Fibroblast of upper back skin (primary cell): ENCODE measurements at places on chromosomes 1 and 21.

GRCh38 chr1:196723325-196724185 is 51.1 kb upstream of the CFHR3 start:
- no peak for DNase-seq

DNA sequence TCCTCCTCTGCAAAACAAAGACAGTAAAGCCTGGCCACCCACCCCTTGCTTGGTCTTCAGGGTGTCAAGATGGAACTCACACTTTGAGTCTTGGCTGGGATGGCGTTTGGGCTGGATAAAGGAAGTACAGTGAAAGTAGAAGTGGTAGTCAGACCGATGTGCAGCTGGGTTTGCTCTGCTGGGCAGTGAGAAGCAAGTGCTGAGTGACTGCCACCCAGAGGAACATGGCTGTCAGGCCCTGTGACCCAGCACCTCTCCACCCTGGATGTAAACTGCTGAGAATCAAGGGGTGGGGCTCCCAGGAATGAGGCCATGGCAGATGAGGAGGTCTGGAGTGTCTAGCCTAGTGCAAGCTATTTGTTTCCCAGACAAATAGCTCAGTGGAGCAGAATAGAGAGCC is 51.2 kb downstream of the POFUT2 start:
- no peak for DNase-seq

DNA sequence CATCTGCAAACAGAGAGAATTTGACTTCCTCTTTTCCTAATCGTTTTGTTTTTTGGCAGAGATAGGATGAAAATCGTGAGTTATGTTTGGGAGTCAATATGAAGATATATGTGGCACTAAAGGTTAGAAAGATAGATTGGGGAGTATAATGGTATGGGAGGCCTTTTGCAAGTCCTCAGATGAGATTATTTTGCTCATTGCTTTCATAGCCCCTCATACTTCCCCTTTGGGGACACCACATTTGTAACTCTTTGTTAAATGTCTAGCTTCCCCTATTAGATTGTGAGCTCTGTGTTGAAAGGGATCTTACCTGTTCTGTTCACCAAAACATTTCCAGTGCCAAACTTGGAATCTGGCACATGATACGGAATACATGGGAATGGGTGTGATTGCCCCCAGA is 30.2 kb downstream of the RAVER2 start:
- DNase-seq, result no peak

- no peak for DNase-seq
Observed at GRCh38 chr21:20045197-20045596, 953.0 kb upstream of the NCAM2 start.

GRCh38 chr1:101005183-101005582 is 20.4 kb downstream of the DPH5 start:
- DNase-seq, result no peak

- DNase-seq, result peak; percentile 60
Observed at GRCh38 chr1:53957194-53957818, 11.2 kb downstream of the LRRC42 start.

GRCh38 chr21:43280949-43281633 is 112.3 kb downstream of the CRYAA start:
- DNase-seq, result no peak

DNA sequence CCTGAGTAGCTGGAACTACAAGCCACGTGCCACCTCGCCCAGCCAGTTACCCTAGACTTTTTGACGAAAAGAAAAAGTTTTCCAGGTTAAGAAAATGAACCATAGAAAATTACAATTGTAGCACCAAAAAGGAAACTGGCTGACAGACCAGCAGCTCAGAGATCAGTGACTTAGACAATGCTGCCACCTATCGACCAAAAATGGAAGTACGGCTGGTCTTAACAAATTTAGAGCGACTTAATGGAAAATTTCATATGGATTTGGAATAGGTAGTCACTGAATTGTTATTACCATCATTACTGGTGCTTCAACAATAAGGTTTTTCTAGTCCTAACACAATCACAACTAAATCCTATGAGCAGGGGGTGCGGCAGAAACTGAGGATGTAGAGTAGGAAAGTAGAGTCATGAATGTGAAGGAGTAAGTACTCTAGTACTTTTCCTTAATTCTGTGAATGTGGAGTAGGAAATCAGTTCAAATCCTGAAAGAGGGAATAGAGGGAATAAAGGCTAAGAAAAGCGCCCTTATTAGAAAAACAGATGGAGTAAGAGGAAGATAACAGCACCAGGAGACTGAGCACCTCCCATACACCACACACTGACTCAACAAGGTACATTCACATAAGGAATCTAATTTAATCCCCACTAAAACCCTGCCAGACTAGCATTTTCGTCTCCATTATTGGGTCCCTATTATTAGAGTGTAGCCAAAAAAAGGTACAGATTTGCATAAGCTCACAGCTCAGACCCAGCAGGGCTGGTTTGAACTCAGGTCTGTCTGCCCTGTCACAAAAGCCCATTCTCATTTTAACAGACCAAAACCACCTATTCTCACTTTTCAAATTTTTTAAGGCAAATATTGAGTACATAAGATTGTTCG is 37.9 kb upstream of the MGST3 start:
- peak; percentile 77 for DNase-seq

DNA sequence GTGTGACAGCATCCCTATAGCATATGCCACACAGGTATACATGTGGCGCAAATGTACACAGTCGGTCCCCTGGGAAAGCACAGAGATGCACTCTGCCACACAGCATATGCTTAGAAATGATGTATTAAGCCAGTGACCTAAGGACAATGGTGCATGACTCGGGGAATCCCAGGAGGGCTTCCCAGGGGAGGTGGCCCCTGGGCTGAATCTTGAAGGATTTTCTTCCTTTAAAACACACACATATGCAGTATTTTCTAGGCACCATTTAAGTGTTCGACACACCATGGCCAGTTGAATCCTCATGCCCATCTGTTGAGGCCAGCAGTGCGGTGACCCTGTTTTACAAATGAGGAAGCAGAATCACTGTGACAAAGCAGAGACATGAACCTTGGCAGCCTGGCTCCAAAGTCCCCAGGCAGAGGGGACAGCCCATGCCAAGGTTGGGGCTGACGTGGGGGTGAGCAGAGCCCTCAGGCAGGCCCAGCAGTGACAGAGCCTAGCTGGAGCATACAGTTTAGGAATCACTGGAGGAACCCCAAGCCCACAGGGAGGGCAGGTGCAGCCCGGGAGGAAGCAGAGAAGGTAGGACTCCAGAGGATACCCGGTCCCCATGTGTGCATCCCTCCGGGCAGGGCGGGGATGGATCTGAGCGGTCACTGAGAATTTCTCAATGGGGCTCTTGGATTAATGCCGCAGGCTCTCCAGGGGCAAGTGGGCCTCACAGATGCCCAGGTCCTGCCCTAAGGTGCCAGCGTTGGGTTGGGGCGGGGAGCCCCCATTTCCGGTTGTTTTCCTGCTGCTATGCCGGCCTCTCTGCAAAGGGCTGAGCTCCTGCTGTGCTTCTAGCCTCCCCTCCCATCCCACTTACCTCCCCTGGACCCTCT is 28.4 kb downstream of the WNT3A start:
- DNase-seq, result no peak

DNA sequence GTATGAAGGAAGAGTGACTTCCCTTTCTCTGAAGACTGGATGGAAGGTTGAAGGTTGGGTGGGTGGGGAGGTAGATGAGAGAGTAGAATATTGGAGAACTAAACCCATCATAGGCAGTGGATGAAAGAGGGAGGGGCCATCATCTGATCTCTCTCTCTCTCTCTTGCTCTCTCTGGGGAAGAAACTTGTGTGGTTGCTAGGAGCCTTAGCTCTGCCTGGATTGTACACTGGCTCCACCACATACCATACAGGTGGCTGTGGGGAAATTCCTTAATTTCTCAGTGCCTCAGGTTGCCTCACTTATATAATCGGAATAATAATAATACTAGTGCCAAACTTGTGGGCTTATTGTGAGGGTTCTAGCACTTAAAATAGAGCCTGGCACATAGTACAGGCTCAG is 9.5 kb downstream of the XCL1 start:
- DNase-seq, result no peak

GRCh38 chr21:17978895-17979294 is 159.7 kb upstream of the C21orf91 start:
- no peak for DNase-seq

DNA sequence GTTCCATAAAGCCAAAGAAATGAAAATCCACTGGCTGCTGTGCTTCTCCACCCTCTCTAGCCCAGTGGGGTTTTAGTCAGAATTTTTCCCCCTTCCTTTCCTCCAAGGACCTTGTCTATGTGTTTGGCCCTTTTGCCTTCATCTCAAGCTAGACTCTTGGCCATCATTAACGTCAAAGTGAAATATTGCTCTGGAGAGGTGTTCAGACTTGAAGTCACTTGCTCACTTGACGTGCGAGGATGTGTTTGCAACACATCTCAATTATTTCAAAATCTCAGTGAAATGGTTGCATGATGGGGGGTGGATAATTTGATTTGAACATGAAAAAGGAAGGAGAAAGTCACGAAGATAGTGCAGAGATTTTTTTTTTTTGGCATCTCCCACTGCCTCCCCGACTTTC is 13.6 kb downstream of the EVA1C start:
- DNase-seq, result no peak

DNA sequence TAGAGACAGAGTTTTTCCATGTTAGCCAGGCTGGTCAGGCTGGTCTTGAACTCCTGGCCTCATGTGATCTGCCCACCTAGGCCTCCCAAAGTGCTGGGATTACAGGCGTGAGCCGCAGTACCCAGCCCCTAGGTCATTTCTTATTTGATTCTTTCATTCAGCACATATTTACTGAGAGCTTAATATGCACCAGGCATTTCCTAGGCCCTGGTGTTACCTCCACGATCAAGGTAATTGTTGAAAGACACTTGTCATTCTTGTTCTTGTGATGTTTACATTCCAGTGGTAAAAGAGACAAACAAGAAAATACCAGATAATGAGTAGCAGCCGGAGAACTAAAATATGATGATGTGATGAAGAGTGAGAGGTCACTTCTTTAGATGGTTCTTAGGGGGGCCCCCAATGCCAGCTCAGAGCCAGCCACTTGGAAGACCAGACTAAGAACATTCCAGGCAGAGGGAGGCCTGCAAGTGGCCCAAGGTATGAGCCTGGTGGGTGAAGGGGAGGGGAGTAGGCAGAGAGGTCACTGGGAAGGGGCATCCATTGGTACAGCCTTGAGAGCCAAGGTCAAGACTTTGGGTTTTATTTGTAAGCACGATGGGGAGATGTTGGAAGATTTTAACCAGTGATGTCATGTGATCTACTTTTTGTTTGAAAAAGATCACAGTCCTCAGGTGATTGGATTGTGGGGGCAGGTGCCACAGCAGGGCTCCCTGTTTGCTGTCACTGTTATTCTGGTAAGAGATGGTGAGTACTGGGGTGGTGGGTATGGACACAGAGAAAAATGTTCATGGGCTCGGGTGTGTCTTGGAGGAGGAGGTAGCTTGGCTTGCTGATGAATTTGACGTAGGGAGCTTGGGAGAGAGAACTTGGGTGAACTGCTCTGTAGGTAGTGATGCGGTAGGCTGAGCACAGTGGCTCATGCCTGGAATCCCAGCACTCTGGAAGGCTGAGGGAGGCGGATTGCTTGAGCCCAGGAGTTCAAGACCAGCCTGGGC is 18.7 kb downstream of the UBE2Q1 start:
- DNase-seq, result no peak

GRCh38 chr1:18805925-18806849 is 53.3 kb downstream of the TAS1R2 start:
- DNase-seq, result peak; percentile 19

GRCh38 chr1:43439781-43440180 is 13.9 kb downstream of the HYI start:
- no peak for DNase-seq

DNA sequence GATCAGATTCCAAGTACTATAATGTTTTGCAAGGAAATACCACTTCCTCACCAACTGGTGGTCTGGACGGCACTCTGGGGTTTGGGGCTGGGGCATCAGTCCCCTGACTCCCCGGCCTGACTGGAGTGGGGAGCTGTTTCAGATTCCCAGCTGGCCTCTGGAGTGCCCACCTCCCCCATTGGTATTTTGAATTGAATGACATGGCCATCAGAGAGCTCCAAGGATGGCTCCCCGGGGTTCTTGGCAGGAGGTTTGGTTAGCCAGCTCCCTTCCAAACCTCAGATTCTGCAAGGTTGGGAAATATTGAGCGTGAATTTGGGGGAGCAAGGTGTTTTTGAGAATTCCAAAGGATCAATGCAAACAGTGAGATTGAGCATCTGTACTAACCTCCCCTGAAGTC is 2.2 kb upstream of the INAVA start:
- no peak for DNase-seq

- DNase-seq, result no peak
Observed at GRCh38 chr1:107549152-107549810, 408.4 kb downstream of the NTNG1 start.

DNA sequence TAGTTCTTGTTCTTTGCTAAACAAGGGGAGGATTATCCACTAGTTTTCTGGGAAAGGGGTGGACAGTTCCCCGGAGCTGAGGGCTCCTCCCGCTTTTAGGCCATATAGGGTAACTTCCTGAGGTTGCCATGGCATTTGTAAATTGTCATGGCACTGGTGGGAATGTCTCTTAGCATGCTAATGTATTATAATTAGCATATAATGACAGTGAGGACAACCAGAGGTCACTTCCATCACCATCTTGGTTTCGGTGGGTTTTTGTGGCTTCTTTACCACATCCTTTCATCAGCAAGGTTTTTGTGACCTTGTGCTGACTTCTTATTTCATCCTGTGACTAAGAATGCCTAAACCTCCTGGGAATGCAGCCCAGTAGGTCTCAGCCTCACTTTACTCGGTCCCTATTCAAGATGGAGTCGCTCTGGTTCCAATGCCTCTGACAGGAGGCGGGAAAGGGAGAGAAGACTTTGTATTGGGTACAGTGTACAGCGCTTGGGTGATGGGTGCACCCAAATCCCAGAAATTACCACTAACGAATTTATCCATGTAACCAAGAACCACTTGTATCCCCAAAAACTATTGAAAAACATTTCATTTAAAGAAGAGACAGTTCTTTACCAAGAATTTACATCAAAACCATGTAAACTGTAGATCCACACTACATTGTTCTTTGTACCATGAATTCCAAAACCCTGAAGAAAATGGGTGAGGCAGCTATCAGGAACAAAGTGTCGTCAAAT is 8.7 kb upstream of the SLC2A5 start:
- DNase-seq, result peak; percentile 69

DNA sequence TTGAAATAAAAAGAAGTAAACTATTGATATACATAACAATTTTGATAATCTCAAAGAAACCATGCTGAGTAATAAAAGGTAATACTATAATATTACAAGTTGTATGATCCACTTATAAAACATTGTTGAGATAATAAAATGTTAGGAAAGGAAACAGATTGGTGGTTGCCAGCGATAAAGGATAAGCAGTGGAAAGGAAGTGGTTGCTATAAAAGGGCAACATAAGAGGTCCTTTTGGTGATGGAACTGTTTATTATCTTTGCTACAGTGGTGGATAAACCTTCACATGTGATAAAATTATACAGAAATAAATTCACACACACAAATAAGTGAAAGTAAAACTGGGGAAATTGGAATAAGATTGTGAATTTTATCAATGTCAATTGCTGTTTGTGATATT is 15.1 kb downstream of the OR6F1 start:
- no peak for DNase-seq

DNA sequence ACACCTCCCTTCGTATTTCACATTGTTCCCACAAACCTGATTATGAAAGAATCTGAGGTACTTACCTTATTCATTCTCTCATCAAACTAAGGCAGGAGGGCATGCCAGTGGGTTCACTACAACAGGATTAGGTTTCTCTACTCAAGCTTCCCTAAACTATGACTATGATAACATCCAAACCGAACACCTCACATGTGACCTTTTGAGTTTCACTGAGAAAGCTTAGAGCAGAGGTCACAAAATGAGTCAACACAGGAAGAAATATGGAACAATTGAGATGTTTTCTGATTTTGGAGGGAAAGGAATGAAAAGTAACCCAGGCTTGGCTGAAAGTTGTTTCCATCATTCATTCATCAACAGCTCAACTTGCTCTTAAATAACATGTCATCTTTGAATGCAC is 24.1 kb downstream of the UBR4 start:
- no peak for DNase-seq
